ENCODE measurements at places on chromosomes 4 and X. TPM values are rescaled to one million over a fixed set of nuclear protein-coding genes. Genes with fewer than 3 reads are reported as not detected.

GRCh38 chr4:104417357-104417882, 77.3 kb downstream of the CXXC4 start:
- no peak for DNase-seq

DNA sequence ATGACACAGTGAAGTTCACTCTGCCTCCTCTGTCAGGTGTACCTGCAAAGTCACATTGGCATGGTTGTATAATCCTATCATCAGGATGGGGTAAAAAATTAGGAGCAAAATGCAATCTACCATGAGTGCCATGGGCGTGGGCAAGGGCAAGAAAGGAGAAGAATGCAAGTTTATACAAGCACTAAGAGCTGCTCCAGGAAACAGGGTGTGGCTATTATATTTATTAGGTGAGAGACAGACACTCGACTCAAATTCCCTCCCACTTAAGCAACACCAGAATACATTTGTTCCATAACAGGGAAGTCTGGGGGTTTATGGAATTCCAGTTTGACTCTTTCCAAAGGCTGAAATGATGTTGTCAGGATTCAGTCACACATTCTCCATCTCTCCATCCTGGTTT, 378.8 kb downstream of the BCOR start:
- no peak for DNase-seq

TMPRSS11F gene
- total RNA-seq = not detected

- DNase-seq = no peak
These were observed 18.6 kb upstream of the FRMD7 start for GRCh38 chrX:132146456-132146855.

DNA sequence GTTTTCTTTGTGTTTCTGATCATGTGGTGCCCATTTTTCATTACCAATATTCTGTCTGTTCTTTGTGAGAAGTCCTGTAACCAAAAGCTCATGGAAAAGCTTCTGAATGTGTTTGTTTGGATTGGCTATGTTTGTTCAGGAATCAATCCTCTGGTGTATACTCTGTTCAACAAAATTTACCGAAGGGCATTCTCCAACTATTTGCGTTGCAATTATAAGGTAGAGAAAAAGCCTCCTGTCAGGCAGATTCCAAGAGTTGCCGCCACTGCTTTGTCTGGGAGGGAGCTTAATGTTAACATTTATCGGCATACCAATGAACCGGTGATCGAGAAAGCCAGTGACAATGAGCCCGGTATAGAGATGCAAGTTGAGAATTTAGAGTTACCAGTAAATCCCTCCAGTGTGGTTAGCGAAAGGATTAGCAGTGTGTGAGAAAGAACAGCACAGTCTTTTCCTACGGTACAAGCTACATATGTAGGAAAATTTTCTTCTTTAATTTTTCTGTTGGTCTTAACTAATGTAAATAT, 110.4 kb downstream of the IL13RA2 start:
- DNase-seq = no peak

HSFX4 gene
- not detected for total RNA-seq

VEGFD gene
- not detected for total RNA-seq

GRCh38 chr4:148651991-148652390, 209.8 kb upstream of the NR3C2 start:
- DNase-seq = no peak

DNA sequence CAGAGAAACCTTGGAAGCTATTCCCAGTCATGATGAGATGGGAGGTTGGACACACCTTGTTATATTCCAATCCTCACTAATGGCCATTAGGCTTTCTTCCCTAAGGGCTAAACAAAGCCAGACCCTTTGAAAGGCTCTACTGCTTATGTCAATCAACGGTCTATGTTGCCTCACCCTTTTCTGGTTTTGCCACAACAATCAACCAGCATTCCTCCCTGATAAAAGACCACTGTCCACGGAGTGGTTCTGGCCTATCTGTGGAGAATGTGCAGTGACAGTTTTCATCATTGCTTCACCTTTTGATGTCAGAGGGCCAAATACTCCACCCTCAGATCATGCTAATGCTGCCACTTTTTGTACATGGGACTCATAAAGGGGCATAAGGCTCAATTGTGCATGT, 913.4 kb downstream of the RPA4 start:
- DNase-seq = no peak

- DNase-seq = no peak
These were observed 460.4 kb upstream of the GALNT7 start for GRCh38 chr4:172708184-172708583.

- no peak for DNase-seq
These were observed 20.7 kb upstream of the RNF150 start for GRCh38 chr4:141153751-141154510.

MAGEB1 gene
- total RNA-seq = not detected

DNA sequence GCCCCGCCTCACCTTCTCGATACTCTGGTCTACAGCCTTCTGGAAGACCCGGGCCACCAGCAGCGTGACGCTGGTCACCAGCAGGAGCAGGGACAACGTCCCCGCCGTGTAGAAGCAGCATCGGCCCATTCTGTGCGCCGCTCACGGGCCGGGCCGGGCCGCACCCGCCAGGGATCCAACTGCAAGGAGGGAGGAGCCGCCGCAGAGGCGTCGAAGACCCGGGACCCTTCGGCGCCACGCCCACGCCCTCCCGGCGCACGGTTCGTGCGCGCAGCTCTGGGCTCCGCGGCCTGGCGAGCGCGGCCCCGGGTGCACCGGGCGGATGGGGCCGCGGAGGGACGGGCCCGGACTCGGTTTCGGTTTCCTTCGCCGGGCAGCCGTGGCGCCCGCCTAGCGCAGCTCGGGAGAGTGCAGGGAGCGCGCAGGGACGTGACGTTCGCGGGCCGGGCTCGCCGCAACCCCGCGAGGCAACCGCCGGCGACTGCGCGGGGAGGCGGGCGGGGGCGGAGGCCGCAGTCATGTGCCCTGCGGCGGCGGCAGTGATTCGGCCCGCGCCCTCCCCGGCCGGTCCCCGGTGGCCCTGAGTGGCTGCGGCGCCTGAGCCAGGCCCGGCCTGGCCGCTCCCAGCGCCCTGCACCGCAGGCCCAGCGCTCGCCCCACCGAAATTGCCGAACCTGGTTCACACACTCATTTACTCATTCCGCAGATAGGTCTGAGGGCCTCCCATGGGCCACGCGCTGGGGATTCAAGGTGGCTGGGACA, at the start of gene SCARB2:
Gene SCARB2, minus strand, starts transcription at position 410 of the 762 bp plus-strand sequence. Its CDS starts 281 bp downstream, at position 129.
- DNase-seq = peak; percentile 76

GRCh38 chr4:118326585-118326984, 26.2 kb downstream of the PRSS12 start:
- DNase-seq = no peak

- DNase-seq = peak; percentile 77
These were observed 8.9 kb upstream of the RENBP start for GRCh38 chrX:153953342-153953830.

GLUD2 gene
- 0.60 TPM for total RNA-seq

DNA sequence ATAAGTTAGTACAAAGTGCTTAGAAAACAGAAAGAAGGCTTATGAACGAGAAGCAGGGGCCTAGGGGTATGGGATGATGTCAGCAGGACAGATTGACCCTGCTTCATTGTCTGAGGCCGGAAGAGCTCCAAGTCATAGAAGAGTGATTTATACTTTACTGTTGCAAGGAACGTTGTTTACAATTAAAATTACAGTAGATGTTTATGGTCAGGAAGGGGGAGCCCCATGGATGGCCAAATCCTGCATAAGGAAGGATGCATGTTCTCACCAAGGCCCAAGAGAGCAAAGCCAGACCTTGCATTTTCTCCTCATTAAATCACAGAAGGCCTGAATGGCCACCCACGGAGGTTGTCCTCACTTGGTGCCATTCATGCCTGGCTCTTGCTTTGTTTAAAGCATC, 115.3 kb downstream of the LDB2 start:
- DNase-seq = no peak

NSDHL gene
- 17.0 TPM for total RNA-seq

- no peak for DNase-seq
These were observed 74.2 kb downstream of the LIMCH1 start for GRCh38 chr4:41611881-41612871.

WNK3 gene
- total RNA-seq = 0.50 TPM

HSFX3 gene
- not detected for total RNA-seq
